Foreskin keratinocyte (primary cell): ENCODE measurements at places on chromosomes 5 and 9. TPM values are rescaled to one million over a fixed set of nuclear protein-coding genes. Genes with fewer than 3 reads are reported as not detected.

PAPPA gene
- polyA plus RNA-seq, result 0.03 and 0.04 TPM in 2 replicates

ST8SIA4 gene
- 0.21 and 0.29 TPM in 2 replicates for polyA plus RNA-seq

SMIM32 gene
- polyA plus RNA-seq, result not detected in 2 replicates

RACK1 gene
- polyA plus RNA-seq, result 2,685 and 2,690 TPM in 2 replicates

GNA14 gene
- polyA plus RNA-seq, result not detected in 2 replicates

MAMDC4 gene
- 2.1 and 3.0 TPM in 2 replicates for polyA plus RNA-seq

JAK2 gene
- polyA plus RNA-seq, result 1.0 TPM in 2 replicates

PIK3R1 gene
- polyA plus RNA-seq, result 1.7 and 2.2 TPM in 2 replicates

KCNN2 gene
- 0.06 and 0.11 TPM in 2 replicates for polyA plus RNA-seq

UBAC1 gene
- 56.9 and 58.6 TPM in 2 replicates for polyA plus RNA-seq

PCSK5 gene
- polyA plus RNA-seq, result 0.29 and 0.48 TPM in 2 replicates

CNOT6 gene
- 9.1 and 9.2 TPM in 2 replicates for polyA plus RNA-seq

GRCh38 chr9:84499969-84500582 is 159.5 kb upstream of the SLC28A3 start:
- DNase-seq, result no peak

GRCh38 chr9:28073270-28073669 is 500.0 kb upstream of the C9orf72 start:
- DNase-seq, result no peak

- DNase-seq, result no peak
Measured at GRCh38 chr9:26562338-26562737, 330.3 kb downstream of the CAAP1 start.

- DNase-seq, result no peak
Measured at GRCh38 chr5:75534734-75535133, 23.0 kb downstream of the POLK start.

- DNase-seq, result no peak
Measured at GRCh38 chr9:124350494-124351263, 64.6 kb downstream of the PSMB7 start.

GRCh38 chr9:82651474-82651873 is 411.5 kb downstream of the RASEF start:
- DNase-seq, result no peak

DNA sequence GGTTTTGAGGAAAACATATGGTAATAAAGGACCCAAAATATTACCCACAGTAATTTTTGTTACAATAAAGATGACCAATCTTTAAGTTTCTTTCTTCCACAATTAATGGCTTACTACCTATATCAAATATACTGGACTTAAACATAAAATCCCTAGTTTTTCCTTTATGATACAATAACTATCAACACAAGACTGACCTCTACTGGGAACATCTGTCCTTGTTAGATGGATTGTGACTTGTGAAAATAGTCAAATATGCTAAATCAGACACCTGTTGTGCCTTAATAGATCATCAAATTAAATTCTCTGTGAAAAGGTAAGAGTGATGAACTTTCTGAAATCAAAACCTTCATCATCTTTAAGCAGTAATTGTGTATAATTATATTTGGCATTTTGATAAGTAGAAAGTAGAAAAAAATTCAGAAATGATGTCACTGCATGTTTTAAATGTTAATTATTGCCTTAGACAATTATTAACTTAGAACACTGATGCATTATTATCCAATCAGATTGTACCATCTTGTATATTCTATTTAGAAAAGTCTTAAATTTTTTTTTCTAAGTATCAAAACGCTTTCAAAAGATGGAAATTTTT is 113.6 kb downstream of the DEPDC1B start:
- no peak for DNase-seq

- DNase-seq, result peak; percentile 84
Measured at GRCh38 chr5:109688970-109689739, 572 bp upstream of the MAN2A1 start.

GRCh38 chr5:135890867-135891266 is 4.8 kb downstream of the IL9 start:
- DNase-seq, result no peak

DNA sequence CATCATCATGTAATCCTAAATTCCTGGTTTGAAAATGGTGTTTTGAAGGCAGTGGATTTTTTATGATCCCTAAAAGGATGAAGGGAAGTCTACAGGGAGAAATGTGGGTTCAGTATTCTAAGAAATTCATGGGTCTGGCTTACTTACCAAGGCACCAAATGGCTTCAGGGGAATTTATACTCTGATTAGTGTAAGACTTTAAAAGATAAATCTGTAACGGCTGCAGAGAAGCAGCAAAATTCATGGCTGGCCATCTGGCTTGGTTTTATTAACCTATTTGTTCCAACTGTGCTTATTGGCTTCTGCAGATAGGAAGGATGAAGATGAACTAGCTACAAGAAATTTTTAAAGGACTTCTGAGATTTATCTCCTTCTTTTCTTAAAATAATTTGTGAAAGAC is 222.8 kb downstream of the TENT4A start:
- no peak for DNase-seq

DNA sequence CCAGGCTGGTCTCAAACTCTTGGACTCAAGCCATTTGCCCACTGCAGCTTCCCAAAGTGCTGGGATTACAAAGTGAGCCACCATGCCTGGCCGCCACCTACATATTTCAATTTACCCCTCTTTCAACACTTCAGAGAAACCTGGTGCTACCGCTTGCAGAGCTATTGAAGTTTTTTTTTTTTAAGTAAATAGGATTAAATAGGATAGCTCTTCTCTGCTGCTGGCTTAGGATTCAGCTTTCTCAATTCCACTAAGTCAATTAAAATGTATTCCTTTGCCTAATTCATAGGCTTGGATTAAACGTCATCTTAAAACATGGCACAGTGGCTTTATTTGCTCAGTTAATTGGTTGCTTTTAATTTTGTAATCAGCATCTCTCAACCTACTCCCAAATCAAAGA is 41.0 kb downstream of the KIAA1191 start:
- no peak for DNase-seq

- DNase-seq, result no peak
Measured at GRCh38 chr5:107565791-107566767, 104.7 kb downstream of the EFNA5 start.

GRCh38 chr9:114737118-114737517 is 55.1 kb upstream of the TEX48 start:
- no peak for DNase-seq

DNA sequence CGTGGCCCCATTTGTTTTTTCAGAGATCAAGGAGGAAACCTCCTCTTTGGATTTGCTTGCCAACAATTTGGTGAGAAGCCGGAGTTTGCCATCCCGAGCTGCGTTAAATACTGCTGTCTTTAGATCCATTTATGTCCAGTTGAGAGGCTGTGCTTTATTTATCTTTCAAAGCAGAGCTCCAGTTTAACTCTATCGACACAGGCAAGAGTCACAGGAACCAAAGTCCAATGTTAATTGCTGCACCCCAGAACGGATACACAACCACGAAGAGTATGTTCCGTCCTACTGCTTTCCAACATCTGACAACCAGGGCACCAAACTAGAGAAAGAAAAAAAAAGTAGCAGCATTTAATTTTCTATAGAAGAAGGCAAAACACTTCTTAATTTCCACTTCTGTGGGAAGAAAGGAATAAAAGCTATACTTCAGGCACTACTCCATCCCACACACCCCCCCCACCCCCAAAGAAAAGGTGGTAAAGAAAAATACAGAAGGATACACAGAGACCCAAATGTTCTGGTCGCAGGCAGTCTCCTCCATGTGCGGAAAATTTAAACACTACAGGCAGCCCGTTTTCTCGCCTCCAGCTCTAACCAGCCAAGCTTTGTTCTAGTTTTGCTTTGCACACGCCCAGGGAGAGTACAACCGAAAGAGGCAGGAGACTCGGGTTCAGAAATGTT is 1.1 kb downstream of the FEM1C start:
- no peak for DNase-seq

- no peak for DNase-seq
Measured at GRCh38 chr5:136506131-136506530, 140.8 kb upstream of the TRPC7 start.

DNA sequence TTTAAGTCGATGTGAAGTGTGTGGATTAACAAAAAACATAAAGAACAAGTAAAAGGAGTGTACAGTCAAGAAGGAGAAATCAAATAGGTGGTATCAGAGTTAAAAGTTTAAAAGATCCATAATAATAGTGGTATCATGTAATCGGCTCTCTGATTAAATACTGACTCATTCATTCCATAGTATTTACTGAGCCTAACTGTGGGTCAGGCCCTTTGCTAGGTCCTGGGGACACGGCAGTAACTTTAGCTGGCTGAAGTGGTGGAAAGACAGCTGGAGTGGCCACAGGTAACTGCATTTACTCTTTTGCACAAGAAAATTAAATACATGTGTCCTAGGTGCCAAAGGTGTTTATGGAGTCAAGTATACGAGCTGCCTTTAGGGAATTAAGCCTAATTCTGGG is 124.0 kb downstream of the GNAQ start:
- DNase-seq, result no peak

DNA sequence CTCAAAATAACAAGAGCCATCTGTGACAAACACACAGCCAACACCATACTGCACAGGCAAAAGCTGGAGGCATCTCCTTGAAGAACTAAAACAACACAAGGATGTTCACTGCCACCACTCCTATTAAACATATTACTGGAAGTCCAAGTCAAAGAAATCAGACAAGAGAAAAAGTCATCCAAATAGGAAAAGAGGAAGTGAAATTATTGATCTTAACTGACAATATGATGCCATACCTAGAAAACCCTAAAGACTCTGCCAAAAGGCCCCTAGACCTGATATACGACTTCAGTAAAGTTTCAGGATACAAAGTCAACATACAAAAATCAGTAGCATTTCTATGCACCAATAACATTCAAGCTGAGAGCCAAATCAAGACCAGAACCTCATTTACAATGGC is 30.0 kb upstream of the MACIR start:
- no peak for DNase-seq

GRCh38 chr5:151684690-151685361 is 1.9 kb downstream of the SPARC start:
- peak; percentile 94 for DNase-seq

GRCh38 chr5:73266925-73267765 is 94.2 kb downstream of the TMEM174 start:
- no peak for DNase-seq

GRCh38 chr9:109139851-109140250 is 20.1 kb upstream of the TMEM245 start:
- peak; percentile 61 for DNase-seq

DNA sequence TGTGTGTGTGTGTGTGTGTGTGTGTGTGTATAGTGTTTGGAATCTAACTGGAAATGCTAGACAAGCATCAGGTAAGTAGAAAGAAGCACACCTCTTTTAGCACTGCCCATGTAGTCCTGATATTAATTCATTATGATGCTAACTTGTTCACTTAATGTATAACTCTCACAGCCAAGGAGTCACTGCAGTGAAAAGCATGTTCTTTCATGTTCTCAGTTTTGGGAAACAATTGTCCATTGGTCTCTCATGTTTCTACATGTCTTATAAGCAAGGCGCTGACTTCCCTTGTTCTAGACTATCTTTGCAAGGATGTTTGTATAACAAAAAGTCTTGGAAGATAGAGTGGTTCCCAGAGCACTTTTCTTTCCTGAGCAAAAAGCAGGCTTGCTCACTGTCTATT is 148.8 kb upstream of the TNPO1 start:
- DNase-seq, result peak; percentile 91

DNA sequence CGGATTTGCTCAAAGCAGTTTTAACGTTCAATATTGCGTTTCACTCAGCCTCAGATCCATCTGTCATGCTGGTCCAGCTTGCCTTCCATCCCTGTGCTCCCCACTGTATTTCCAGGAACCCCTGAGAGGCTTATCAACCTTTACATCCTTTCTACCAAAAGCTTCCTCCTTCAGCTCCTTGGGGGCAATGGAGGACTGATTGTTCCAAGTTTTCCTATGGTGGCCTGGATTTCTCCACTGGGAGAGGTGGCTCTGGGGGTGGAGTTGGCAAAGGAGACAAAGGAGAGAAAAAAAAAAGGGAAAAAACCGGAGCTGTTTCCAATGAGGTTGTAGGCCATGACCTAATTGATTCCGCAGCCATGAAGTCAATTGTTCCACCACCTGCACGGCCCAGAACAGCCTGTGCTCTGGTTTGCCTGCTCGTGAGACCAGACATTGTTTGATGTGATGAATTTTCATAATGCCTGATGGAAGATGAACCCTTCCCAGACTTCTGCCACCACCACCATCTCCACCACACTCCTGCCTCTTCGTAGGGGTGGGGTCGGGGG is 54.1 kb downstream of the ABLIM3 start:
- DNase-seq, result no peak

- no peak for DNase-seq
Measured at GRCh38 chr9:124299515-124300090, 41.9 kb downstream of the NEK6 start.

GRCh38 chr5:156838961-156839360 is 11.1 kb upstream of the PPP1R2B start:
- no peak for DNase-seq

DNA sequence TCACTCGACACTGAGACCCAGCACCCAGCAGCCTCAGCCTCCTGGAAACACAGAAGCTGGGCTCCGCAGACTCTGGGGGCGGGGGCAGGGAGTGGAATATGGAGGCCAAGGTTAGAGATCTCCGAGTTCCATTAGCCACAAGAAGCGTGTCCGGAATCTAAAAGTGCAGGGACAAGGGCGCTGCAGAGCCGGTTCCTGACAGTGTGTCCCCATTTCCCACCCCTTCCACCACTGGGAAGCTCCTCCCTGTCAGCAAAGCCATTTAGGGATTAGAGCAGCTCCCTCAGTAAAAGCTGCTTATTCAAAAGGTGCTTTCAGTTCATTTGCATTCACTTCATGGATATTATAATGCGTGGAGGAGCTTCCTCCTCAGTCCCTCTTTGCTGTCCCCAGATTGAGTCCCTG is 74.1 kb upstream of the HSPA9 start:
- DNase-seq, result no peak

- DNase-seq, result no peak
Measured at GRCh38 chr9:124820698-124821623, 32.3 kb upstream of the WDR38 start.
